Stimulated activated CD4-positive, alpha-beta T cell treated with anti-CD3 and anti-CD28 coated beads, Interleukin-1b, Interleukin-23, amount 100 ng/mL, for 1 hour (primary cell): ENCODE measurements at places on chromosomes 6 and 20.

- no peak for DNase-seq
Observed at GRCh38 chr6:111154981-111155380, 67.7 kb downstream of the SLC16A10 start.

GRCh38 chr6:138849791-138850190, 53.9 kb downstream of the ECT2L start:
- no peak for DNase-seq

GRCh38 chr6:112457886-112458285, 110.8 kb downstream of the RFPL4B start:
- DNase-seq = no peak

GRCh38 chr6:33766921-33767907, 20.5 kb upstream of the IP6K3 start:
- no peak for DNase-seq

DNA sequence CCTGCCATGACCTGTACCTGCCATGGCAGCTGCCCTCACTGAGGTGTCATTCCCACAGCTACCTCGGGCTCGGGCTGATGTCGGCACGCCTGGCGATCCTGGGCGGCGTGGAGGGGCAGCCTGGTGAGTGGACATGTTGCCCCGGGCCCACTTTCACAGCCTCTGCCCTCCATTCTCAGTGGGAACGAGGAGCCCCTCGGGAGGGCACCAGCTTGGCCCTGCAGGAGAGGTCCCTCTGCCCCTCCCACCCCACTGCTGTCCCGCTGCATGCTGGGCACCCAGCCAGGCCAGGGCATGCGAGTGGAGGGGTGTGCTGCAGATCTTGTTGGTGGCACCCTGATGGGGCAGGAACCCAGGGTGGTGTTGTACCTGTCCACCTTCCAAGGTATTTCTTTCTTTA, 23.0 kb downstream of the ENTPD6 start:
- DNase-seq = no peak
